Upper lobe of left lung (tissue), 6 donors: ENCODE measurements at places on chromosomes 4 and X. TPM values are rescaled to one million over a fixed set of nuclear protein-coding genes. Genes with fewer than 3 reads are reported as not detected.

TLL1 gene
- total RNA-seq, result 1.9 TPM

KIAA1210 gene
- total RNA-seq, result not detected

- DNase-seq, result no peak
Measured at GRCh38 chr4:183541752-183542040, 36.8 kb downstream of the ING2 start.

BEX5 gene
- 3.0 TPM for total RNA-seq

DNA sequence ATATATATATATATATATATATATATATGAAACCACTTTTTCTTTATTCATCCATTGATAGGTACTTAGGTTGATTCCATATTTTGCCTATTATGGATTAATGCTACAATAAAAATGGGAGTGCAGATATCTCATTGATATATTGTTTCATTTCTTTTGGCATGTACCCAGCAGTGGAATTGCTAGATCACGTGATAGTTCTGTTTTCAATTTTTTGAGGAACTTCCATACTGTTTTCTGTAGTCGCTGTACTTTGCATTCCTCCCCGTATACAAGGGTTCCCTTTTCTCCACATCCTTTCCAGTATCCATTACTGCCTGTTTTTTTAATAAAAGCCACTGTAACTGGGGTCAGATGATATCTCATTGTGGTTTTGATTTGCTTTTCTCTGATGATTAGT, 124.6 kb downstream of the GABRB1 start:
- no peak for DNase-seq

DNA sequence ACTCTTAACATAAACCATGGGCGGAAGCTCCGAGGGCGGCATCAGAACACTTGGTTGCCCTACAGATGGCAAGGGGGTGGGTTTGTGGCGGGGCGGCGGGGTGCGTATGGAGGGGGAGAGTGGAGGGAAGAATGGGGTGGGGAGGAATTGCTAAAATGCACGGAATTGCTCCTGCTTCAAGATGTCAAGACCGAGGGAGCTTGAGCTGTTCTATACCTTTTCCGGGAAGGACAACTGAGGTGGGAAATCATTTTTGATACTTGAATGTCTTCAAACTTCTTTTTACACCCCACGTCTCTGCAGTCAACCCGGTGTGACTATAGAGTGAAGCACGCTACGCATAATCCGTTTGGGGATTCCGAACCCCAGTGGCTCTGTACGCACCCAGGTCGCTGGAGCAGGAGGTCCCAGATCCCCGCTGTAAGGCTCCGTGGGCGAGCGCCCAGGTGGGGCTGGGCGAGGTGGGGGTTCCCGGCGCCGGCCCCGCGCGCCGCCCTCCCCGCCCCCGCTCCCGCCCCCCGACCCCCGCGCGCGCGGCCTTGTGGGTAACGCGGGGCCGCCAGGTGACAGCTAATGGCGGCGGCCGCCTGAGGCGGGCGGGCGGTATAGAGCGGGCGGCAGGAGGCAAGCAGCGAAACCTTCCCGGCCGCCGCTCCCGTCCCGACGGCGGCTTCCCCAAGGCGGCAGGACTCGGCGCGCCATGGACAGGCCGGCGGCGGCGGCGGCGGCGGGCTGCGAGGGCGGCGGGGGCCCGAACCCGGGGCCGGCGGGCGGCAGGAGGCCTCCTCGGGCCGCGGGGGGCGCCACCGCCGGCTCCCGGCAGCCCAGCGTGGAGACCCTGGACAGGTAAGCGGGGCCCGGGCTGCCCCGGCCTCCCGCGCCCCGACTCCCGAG, at the start of gene MTMR1:
MTMR1 (plus strand) TSS at position 566 of the 894 bp plus-strand sequence; CDS start at position 701, 135 bp downstream.
- DNase-seq, result peak; percentile 44

- DNase-seq, result no peak
Measured at GRCh38 chrX:27132862-27133261, 330.3 kb downstream of the PPP4R3C start.

GRCh38 chrX:18422886-18423285, 2.5 kb upstream of the CDKL5 start:
- DNase-seq, result no peak

DNA sequence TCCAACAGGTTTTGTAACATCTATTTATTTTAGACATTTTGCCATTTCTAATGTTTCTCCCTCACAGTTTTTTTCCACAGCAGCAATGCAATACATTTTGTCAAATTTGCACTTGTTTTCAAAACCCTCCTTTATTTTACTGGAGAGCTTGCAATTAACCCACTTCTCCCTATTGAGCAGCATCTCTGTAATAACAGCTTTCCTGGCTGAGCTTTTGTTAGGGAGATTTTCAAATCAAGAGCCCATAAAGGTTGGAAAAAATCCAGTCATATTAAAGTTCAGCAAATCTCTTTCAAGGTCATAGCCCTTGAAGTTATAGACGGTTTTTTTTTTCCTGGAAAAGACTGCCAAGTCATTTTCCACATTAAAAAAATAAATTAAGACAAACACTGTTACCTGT, 450.6 kb upstream of the TENM3 start:
- DNase-seq, result no peak
